Small intestine (tissue), 16 donors: ENCODE measurements at places on chromosomes 7 and 10.

- H3K27ac ChIP-seq: no peak overlapping the region
- peaks cover 13% of the 10 kb centered on the region for H3K4me1 ChIP-seq
- H3K27me3 ChIP-seq: no peaks in the 10 kb centered on the region
- no peaks in the 10 kb centered on the region for H3K36me3 ChIP-seq
- H3K4me3 ChIP-seq: no peak overlapping the region
- DNase-seq: no peak
Observed at GRCh38 chr10:15321431-15322341, 49.4 kb downstream of the FAM171A1 start.

DNA sequence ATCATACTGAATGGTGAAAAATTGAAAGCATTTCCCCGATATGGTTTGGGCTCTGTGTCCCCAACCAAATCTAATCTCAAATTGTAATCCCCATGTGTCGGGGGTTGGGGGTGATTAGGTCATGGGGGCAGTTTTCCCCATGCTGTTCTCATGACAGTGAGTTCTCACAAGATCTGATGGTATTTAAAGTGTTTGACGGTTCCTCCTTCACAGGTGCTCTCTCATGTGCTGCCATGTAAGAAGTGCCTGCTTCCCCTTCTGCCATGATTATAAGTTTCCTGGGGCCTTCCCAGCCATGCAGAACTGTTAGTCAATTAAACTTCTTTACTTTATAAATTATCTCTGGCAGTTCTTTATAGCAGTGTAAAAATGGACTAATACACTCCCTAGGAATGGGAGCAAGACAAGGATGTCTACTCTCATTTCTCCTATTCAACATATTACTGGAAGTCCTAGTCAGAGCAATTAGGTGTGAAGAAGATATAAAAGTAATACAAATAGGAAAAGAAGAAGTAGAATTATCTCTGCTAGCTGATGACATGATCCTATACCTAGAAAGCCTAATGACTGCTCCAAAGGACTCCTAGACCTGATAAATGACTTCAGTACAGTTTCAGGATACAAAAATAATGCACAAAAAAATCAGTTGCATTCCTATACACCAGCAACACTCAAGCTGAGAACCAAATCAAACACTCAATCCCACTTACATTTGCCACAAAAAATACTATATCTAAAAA, 260.6 kb downstream of the RNLS start:
- H3K4me3 ChIP-seq: no peak overlapping the region
- no peak for DNase-seq

DNA sequence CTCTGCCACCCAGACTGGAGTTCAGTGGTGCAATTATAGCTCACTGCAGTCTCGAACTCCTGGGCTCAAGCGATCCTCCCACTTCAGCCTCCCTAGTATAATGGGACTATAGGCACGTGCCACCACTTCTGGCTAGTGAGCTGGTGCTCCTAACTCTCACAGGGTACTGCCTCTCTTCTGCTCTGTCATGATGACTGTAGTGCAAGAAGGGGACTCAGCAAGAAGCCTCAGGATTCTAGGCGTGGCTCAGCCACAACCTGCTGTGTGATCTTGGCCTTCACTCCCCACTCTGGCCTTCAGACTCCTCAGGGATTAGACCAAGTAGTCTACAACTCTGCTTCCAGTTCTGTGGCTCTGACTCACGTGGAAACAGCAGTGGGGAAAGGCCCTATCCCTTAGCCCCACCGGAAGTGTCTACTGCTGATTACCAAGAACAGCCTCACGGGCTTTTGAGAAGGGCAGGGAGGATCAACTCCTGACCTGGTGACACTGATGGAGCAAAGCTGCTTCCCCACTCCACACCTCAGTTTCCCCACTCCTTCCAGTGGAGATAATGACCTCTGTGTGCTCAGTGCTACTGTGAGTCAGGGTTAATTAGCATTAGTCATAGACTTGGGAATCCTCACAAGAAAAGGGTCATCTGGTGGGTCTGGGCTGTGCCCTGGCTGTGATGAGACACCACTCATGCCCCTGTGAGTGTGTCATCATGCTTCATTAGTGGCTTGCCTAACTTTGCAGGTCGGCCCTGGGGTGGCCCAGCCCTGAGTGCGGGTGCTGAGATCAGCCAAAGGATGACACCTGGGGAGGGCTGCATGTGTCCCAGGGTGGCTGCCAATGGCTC, 41.1 kb downstream of the ZC3HC1 start:
- no peaks in the 10 kb centered on the region for H3K27me3 ChIP-seq
- DNase-seq: peak; percentile 4
- no peaks in the 10 kb centered on the region for H3K36me3 ChIP-seq
- no peak overlapping the region for H3K4me3 ChIP-seq

GRCh38 chr7:154947604-154948003, 55.3 kb downstream of the PAXIP1 start:
- H3K27ac ChIP-seq: no peak overlapping the region
- H3K36me3 ChIP-seq: peaks cover 8% of the 10 kb centered on the region
- H3K4me3 ChIP-seq: no peak overlapping the region
- no peak for DNase-seq

- no peak overlapping the region for H3K27ac ChIP-seq
- no peaks in the 10 kb centered on the region for H3K4me1 ChIP-seq
- no peak overlapping the region for H3K4me3 ChIP-seq
- H3K27me3 ChIP-seq: no peaks in the 10 kb centered on the region
- no peak for DNase-seq
- no peaks in the 10 kb centered on the region for H3K36me3 ChIP-seq
Observed at GRCh38 chr7:49091519-49091918, 167.2 kb downstream of the CDC14C start.

GRCh38 chr10:131997366-131998049, 15.8 kb upstream of the BNIP3 start:
- DNase-seq: peak; percentile 14
- no peaks in the 10 kb centered on the region for H3K36me3 ChIP-seq
- H3K27me3 ChIP-seq: no peaks in the 10 kb centered on the region

DNA sequence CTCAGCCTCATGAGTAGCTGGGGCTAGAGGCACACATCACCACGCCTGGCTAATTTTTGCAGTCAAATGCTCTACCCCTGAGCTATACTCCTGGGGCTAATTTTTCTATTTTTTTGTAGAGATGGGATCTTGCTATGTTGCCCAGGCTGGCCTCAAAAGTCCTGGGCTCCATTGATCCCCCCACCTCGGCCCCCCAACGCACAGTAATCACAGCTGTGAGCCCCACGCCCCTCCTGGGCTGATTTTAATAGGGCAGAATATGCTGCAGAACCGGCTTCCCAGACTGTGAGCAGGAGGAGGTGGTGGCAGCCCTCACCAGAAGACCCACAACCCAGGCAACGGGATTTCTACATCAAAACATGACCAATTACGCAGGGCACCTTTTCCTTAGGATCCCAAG, 15.2 kb downstream of the BRAT1 start:
- H3K4me1 ChIP-seq: no peaks in the 10 kb centered on the region
- no peaks in the 10 kb centered on the region for H3K27me3 ChIP-seq
- DNase-seq: no peak

DNA sequence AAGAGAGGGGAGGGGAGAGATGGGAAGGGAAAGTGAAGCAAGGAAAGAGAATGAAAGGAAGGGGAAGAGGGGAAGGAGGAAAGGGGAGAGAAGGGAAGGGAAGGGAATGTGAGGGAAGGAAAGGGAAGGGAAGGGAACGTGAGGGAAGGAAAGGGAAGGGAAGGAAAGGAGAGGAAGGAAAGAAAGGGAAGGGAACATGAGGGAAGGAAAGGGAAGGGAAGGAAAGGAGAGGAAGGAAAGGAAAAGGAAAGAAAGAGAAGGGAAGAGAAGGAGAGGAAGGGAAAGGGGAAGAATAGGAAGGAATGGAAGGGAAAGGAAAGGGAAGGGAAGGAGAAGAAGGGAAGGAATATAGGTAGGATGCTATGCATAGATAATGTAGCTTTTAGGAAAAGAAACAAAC, 139.7 kb upstream of the PTER start:
- no peak overlapping the region for H3K4me3 ChIP-seq
- H3K4me1 ChIP-seq: no peaks in the 10 kb centered on the region
- no peaks in the 10 kb centered on the region for H3K36me3 ChIP-seq

- H3K27ac ChIP-seq: no peak overlapping the region
- H3K27me3 ChIP-seq: peaks cover 2% of the 10 kb centered on the region
- DNase-seq: no peak
- no peak overlapping the region for H3K4me3 ChIP-seq
- no peaks in the 10 kb centered on the region for H3K36me3 ChIP-seq
Observed at GRCh38 chr10:22222236-22223190, 4.7 kb upstream of the EBLN1 start.
